ENCODE measurements at places on chromosomes 5 and 9.

DNA sequence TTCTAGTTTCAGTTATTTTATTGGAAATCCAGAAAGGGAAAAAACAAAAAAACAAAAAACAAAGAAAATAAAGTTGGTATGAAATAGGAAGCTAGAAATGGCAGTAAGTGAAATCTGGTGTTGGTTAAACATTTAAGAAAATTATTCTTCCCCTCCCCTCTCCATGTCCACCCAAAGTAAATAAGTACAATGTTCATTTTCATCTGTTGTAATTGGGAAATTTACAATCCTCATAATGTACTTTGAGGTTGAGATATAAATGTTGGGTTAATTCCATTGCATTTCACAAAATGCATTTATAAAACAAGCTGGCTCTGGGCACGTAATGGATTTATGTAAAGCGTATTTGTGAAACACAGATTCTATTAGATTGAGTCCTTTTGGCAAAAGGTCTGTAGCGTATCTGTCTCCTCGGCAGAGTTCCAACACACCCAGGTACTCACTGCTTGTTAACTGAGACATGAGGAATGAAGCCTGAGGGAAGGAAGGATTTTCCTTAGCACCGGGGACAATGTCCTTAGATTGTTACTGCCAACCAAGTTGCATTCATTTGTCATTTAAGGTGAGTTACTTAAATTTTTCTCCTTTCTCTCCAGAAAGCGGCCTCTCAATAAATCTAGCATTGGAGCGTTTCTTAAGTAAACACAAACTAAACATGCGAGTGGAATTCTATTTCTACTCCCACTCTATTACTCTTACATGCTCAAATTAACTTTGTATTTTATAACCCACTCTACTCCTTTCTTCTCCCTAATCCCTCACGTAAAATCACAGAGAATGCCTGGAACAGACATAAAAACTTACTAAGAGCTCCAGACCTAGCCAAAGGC lies 912.3 kb upstream of the WWC1 start:
- DNase-seq = no peak

- DNase-seq = no peak
Observed at GRCh38 chr9:120177121-120177520, 402.8 kb downstream of the CDK5RAP2 start.

DNA sequence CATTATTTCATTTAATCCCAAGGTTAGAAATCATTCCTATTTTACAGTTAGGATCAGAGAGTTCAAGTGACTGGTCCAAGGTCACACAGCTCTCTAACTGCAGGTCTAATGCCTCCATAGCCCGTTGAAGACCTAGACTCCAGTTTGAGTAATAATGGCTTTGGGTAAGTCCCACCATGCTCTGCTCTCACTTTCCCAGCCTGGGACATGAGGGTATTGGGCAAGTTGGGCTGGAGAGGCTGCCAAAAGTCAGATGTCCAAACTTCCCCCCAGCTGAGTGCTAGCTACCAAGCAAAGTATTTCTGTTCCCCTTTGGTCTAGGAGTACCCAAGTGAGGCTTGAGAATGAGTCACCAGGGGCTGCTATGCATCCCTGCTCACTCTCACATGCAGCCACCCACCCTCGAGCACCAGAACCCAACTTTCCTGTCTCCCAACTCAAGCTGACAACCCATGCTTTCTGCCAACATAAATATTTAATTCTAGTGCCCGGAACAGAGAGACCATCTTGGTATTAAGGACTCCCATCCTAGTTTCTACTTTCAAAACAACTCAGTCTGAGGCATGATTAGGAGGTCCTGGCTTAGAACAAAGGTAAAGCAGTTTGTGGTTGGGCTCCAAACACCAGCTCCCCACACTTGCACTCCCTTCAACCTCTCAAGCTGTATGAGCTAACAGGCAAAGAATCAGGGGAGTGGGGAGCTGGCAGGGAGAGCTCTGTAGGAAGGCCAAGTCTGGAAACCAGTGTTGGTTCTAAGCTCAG lies 236.5 kb upstream of the TRIM32 start:
- DNase-seq = no peak

DNA sequence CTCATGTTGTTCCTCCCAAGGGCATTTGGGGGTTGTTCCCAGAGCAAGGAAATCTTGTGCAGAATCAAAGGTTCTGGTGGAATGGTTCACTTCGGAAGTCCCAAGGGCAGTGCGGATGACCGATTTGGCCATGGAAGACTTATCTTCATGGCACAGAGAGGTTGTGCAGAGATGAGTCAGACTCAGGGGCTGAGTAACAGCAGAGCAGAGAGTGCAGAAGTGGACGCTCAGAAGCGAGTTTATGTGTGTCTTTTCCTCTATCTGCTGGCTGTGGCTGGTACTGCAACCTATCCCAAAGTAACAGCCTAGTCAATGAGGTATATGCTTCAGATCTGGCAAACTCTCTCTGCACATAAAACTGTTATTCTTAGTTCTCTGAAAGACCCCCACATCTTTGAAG lies 118.1 kb downstream of the DPYSL3 start:
- DNase-seq = peak; percentile 6

DNA sequence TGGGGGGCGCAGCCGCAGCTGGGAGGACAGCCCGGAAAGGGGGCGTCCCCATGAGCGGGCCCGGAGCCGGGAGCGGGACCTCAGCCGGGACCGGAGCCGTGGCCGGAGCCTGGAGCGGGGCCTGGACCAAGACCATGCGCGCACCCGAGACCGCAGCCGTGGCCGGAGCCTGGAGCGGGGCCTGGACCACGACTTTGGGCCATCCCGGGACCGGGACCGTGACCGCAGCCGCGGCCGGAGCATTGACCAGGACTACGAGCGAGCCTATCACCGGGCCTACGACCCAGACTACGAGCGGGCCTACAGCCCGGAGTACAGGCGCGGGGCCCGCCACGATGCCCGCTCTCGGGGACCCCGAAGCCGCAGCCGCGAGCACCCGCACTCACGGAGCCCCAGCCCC lies 47.0 kb downstream of the TJP2 start:
- no peak for DNase-seq

DNA sequence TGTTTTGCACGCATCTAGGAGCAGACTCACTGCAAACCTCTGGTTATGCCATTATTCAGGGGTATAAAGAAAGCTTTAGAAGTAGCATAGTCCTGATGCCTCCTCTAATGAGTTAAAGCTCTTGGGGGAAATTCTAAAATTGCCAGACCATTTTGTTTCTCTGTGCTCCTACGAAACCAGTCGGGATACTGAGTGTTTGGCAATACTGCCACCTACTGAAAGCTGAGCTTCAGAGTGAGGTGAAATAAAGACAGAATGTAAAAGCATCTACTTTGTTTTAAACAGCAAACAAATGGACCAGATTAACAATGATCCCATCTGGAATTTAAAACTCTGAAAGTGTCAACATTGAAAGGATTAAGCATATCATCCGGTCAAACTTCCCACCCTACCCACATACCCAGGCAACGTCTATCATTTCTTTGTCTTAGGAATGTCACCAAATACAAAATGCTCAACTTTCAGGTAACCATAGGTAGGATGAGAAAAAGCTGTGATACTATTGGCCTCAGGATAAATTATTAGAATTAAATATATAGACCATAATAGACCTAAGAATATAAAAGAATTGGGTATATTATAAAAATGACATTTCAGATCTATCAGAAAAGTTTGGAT lies 77.8 kb upstream of the SHISAL2B start:
- DNase-seq = peak; percentile 39

DNA sequence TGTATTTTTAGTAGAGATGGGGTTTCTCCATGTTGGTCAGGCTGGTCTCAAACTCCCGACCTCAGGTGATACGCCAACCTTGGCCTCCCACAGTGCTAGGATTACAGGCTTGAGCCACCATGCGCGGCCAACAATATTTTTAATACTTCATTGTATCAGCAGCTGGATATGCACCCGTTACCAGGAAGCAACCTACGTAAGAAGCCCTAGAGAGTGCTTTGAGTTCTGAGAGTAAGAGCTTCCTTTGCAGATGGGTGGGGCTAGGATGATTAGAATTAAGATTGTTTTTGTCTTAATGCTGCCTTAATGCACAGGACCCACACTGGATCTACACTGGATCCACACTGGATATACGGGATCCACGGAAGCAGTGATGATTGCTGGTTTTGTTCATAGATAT lies 123.9 kb upstream of the ABCA1 start:
- no peak for DNase-seq

- no peak for DNase-seq
Observed at GRCh38 chr9:117927354-117927753, 223.2 kb downstream of the TLR4 start.

DNA sequence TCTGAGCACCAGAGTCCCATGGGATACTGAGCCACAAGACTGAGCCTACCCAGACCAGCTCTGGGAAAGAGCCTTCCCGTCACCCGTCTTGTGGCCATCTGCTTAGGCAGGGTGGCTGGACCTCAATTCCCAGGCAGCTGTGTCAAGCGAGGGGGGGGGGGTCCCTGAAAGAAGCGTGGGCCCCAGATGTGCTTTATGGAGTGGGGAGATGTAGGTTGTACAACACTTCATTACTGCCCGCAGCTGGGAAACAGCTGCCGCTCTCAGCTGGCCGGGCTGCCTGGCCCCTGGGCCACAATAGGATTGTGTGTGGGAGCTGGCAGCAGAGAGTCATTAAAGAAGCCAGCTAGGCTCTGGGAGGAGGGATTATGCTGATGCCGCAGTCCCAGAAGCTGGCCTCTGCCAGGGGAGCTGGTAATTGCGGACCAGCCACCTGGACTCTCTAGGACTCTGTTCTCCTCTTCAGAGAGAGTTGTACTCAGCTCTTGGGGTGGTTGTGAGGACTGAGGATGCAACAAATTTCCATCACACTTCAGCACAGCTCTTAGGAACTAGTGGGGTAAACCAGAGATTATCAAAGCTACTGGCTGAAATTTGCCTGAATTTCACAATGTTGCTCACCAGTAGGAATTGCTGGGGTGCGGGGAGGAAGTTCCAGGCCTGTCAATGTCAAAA lies 145.4 kb downstream of the GADD45G start:
- peak; percentile 17 for DNase-seq

DNA sequence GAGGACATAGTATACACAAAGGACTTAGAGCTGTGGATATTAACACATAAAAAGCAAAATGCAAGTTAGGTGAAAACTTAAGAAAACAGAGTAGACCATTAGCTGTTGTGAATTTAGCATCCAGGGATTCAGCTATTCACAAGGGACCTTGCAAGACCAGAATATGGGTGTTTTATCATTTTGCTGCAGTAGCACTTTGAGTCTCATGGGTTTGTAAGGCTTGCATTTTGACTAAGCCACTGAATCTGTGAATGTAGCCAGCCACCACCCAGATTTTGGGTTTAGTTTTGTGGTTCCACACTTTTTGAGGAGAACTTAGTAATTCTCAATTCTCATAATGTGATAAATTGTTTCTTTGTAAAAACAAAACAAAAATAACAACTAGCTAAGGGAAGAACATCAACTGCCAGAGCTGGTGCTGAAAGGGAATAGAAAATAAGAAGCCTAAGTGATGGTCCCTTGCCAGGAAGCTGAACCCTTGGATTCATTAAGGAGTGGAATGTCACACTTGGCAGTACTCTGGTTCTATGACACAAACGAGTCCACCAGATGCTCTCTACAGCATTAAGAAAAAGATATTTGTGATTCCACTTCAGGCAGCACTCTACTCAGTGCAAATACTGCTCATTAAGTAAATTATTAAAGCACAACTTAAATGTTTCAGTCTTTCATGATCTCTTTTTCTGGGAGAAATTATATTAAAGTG lies 557.4 kb upstream of the ZNF462 start:
- DNase-seq = no peak

DNA sequence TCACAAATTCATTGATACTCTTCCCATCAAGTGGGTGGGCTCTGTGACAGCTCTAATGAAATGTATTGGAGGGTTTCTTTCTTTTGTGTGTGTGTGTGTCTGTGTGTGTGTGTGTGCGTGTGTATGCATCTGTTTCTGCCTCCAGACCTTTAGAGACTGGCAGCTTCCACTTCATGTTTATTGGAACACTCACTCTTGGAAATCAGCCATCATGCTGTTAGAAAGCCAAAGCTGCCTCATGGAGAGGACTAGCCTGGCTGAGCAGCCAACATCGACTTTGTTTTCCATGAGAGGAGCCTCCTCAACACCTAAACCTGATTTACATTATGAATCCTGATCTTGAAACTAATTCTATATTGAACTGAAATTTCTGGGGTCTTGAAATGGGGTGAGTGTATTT lies 128.5 kb upstream of the FAM174A start:
- DNase-seq = no peak

- no peak for DNase-seq
Observed at GRCh38 chr5:17257705-17258273, 40.4 kb downstream of the BASP1 start.

DNA sequence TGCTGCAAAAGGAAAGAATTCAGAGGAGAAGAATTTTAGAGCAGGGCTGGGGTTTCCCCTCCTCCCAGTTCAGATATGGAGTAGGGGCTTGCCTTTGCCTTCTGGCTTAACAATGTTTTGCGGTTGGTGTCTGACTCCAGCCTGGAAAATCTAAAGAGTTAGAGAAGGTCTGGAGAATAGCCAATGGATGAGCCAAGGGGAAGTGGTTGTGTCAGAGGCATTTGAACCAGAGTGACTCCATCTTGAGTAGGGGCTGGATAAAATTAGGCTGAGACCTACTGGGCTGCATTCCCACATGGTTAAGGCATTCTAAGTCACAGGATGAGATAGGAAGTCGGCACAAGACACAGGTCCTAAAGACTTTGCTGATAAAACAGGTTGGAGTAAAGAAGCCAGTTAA lies 133.7 kb downstream of the DIRAS2 start:
- no peak for DNase-seq

GRCh38 chr5:74167206-74167929 lies 473.2 kb downstream of the ENC1 start:
- no peak for DNase-seq

DNA sequence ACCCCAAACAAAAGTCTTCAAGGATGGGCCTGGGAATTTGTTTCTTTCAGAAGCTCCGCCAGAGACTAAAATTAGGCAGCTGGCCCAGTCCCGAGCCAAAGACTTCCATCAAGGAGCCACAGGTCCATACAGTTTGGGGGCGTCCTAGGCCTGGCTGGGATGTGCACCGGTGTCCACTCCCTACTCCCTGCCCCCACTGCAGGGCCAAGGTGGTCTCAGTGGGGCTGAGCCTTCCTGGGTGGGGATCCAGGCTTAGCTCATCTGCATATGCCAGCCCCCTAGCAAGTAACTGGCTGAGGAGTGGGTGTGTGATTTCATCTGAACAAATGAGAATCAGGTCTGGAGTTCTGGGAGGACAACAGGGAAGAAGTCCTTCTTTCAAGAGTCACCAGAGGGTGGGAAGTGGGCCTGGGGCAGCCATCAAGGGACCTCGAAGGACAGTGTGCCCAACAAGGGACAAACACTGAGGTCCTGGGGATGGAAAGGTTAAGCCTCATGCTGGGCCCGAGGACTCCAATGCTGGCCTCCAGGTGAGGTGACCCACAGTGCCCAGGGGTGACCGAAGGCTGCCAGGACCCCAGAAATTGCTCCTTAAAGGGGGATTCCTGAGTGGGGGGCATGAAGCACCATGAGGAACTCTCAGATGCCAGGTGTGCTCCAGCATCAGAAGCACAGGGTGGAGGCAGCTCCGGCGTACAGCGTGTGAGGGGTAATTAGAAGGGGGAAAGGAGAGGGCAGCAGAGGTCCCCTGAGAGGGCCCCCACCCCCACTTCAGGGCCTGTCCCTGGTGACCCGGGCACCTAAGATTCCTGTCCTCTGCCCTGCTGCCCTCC lies 91.3 kb downstream of the ZNF354C start:
- DNase-seq = no peak

GRCh38 chr5:10009802-10010201 lies 239.9 kb downstream of the ATPSCKMT start:
- no peak for DNase-seq

Measured in NCI-H2227 treated with DMSO at 0.1 percent for 48 hours (cell line).